Mucosa of gallbladder (tissue), 1 donor: ENCODE measurements at places on chromosomes 6 and 20. TPM values are rescaled to one million over a fixed set of nuclear protein-coding genes. Genes with fewer than 3 reads are reported as not detected.

DNA sequence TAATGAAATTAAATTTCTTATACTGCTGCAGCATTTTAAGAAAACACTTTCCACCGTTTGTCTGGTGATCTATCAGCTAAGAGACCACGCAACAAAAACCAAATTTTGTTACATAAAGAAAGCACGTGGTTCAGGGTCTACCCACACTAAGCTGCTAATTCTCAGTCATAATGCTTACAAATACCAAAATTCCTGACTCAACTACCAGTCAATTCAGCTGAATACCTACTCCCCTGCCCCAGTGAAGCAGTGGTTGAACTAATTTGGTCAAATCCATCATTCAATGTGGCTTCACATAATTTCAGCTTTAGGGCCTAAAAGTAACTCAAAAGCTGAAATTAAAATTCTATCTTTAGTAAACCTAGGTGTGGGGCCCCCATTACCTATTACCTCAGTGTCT is 468.6 kb upstream of the ARID1B start:
- DNase-seq, result no peak

GRCh38 chr6:52389264-52389625 is 27.3 kb downstream of the PAQR8 start:
- DNase-seq, result no peak

DNA sequence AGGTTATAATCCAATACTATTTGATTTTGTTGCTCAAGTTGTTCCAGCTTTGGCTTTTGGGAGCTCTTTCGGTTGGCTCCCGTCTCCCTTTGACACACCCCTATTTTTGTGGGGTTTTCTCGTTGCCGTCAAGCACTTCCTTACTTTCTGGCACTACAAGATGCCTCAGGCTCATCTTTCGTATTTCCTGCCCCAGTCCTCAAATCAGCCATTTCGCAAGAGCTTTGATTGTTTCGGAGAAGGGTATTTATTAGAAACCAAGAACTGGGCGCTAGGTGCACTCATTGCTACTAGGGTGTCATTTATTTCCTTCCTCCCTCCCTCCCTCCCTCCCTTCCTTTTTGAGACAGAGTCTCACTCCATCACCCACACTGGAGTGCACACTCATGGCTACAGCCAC is 13.3 kb upstream of the SOX12 start:
- no peak for DNase-seq

DNA sequence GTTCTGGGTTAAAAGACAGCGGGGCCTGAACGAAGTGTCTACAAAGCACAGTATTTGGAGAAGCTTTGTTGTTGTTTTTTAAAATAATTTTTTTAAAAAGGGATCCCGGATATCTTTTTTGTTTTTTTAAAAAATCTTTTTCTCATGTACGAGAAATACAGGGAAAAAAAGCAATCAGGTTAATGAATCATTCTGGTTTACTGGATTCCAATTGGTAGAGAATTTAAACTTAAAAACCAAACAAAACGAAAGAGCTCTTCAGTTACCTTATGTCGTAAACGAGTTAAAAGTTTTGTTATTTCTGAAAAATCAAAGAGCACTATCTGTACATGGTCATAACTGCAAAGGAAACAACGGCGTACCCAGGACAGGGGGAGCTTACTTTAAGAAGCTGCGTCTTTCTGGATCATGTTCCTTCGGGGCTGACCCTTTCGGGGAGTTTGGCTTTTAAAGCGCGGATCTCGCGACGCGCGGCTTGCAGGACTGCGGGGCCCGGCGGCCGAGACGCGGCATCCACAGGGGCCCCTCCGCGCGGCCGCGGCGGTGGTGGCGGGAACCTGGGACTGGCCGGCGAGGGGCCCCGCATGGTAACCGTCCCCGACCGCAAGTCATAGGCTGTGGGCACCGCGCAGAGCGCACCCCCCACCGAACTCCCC is 927 bp downstream of the IL20RA start:
- DNase-seq, result no peak

GRCh38 chr20:38986663-38987062 is 24.5 kb downstream of the DHX35 start:
- DNase-seq, result no peak

GRCh38 chr6:117373211-117373813 is 52.4 kb downstream of the ROS1 start:
- no peak for DNase-seq

DNA sequence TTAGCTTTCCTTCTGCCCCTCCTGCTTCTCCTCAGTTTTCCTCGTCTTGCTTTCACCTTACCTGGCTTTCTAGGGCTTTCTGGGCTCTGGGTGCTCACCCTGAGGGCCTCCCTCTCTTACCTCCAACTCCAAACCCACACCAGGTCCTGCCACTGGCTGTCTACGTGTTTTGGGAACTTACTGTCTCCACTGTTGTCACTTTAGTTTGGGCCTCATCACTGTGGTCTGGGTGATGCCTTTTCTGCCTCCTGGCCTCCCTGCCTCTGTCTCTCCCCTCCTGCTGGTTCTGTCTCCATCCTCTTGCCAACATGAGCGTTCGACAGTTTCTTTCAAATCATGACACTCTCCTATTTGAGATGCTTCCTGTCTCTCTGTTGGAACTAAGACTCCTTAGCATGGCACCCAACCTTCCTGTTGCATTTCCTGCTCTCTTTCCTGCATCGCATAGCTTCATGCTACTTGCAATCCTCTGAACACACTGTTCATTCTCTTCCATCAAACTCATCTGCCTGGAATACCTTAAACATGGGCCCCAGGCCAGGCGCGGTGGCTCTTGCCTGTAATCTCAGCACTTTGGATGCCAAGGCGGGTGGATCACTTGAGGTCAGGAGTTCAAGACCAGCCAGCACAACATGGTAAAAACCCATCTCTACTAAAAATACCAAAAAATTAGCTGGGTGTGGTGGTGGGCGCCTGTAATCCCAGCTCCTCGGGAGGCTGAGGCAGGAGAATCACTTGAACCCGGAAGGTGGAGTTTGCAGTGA is 5.5 kb downstream of the CD40 start:
- DNase-seq, result no peak

GRCh38 chr6:44696099-44696498 is 308.6 kb downstream of the CDC5L start:
- no peak for DNase-seq

DNA sequence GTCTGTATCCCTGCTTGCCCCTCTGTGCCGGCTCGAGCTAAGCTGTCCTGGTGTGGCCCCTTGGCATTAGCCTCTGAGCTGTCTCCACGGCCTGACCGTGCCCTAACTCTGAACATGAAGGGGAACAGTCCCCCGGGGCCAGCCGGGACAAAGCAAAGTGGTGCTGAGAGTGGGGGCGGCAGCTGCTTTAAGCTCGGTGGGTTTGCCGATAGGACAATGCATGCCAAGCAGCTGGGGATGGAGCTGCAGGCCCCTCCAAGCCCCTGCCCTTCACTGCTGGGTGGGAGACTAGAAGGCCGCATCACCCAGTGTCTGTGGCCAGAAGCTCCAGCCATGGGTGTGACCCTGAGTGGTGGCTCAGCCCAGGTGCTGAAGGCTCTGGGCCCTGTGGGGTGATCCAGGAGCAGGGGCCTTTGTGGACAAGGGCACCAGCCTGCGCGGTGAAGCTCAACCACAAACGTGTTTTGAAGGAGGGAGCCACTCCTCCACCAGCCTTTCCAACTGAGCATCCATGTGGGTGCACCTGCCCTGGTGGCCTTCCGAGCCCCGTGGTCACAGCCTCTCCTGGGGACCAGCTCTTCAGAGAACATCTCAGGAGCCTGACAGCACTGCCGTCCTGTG is 242.5 kb downstream of the ERMARD start:
- no peak for DNase-seq

DNA sequence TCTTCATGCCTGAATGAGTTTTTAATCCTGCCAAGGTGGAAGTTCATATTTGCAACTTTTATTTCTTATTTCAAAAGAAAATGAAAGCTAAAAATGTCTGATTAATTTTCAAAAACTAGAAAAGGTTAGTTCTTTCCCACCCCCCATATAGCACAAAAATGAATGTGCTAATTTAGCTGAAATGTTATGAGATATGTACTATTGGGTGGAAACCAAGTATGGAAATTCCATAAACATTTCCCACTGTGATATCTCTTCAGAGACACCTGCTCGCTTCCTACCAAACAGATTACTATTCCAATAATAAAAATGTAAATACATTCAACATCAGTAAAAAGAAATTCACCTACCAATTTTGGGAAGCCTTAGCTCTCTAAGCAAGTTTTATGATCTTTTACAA is 678.6 kb upstream of the ID4 start:
- DNase-seq, result no peak

DNA sequence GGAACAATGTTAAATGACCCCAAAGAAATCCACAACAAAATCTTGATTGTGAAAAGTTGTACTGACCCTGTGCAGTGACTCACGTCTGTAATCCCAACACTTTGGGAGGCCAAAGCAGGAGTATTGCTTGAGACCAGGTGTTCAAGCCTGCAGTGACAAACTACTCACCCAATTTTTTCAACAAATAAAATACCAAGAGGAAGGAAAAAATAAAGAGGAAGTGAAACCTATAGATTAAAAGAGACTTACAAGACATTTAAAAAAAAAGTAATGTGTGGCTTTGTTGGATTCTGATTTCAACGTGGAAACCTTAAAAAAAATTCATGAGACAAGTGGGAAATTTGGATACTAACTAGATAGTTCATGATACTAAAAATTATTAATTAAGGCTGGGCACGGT is 31.9 kb downstream of the GINS1 start:
- DNase-seq, result no peak

DNA sequence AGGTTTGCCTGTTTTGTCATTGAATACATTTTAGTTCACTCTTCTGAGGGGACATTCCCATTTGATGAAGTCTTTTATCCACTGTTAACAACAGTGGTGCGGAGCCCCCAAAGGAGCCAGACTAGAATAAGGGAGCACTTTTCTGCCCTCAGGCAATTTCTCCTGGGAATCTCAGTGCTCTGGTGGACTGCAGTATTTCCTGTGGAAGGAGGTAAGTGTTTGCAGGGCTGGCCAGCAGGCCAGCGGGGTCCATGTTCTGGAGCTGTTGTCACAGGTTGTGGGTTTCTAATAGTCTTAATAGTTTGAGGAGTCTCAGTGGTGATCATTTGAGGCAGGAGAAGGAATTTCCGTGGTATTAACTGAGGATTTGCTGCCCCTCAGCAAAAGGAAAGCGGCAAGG is 83.5 kb downstream of the ASXL1 start:
- DNase-seq, result no peak

DNA sequence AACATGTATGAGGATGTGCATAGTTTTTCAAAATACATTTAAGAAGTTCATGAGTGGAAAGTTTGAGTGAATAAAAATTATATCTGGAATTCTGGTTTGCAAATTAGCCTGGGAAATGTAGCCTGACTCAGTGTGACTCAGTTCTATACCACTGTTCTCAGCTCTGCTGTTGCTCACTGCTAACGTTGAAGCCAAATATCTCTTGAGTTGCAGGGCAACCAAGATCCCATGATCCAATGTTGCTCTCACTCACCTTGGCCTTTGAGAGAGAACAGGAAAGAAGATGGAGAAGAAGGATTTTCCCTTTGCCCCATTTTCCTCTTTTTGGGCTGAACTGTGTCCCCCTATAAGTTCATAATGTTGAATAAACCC is 28.9 kb downstream of the PSMB9 start:
- no peak for DNase-seq

DNA sequence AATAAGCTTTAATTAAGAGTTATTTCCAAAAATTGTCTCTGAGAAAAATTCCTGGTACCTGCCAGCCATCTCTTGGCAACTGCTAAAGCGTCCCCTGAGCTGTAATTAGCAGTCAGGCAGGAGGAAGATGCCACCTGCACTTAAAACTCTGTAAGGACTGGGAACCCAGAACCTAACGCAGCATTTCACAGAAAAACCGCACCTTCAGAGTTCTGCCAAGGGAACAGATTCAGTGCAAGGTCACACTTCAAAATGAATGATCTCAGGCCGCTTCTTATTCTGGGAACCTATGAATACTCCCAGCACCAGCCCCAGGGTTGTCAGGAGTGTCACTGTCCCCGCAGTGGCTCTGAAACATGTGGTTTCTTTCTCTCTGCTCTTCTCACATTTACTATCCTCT is 36.7 kb downstream of the INSM1 start:
- DNase-seq, result no peak

- DNase-seq, result no peak
Measured at GRCh38 chr20:62587757-62588402, 54.4 kb upstream of the SLCO4A1 start.

- DNase-seq, result no peak
Measured at GRCh38 chr6:13702809-13703302, 8.8 kb downstream of the RANBP9 start.

DNA sequence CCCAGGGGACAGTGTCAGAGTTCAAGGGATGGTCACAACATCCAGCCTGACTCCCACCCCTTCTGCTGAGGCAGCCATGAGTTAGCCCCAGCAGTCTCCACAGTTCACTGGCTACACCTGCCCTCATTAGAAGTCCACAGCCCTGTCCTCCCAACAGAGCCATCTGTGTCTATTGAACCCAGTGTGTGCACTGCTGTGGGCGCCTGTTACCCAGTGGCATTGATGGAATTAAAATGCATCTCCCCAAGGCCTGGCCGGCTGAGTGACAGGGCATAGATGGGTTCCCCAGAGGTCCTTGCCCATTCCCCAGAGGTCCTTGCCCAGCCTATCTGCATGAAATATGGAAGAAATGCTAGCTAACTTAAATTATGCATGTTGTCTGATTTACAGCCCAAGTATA is 73.3 kb downstream of the PCSK2 start:
- DNase-seq, result no peak

GRCh38 chr6:7332090-7332745 is 19.2 kb upstream of the SSR1 start:
- DNase-seq, result no peak

DNA sequence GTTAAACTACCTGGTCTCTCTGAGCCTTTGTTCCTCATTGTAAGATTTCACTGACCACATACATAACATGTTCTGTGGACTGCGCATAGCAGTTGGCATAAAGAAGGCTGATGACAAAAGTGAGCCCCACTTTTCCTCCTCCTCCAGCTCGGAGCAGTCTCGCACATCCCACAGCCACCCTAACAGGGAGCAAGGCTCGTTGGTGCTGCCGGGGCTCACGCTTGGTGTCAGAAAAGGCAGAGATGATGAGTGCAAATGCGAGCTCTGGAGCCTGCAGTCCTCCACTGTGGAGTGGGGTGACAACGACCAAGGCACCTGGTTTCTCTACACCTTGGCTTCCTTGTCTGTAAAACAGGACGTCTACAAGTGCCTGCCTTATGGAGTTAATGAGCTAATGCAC is 9.7 kb downstream of the TGM3 start:
- no peak for DNase-seq

GRCh38 chr6:160063771-160064413 is 57.7 kb upstream of the SLC22A1 start:
- DNase-seq, result no peak

GRCh38 chr6:143160439-143161220 is 99.9 kb downstream of the AIG1 start:
- no peak for DNase-seq

The OLIG3 gene
- total RNA-seq, result not detected

The KCNK15 gene
- total RNA-seq, result 14.2 TPM

The SMLR1 gene
- total RNA-seq, result 2.8 TPM

The EYA2 gene
- total RNA-seq, result 2.1 TPM

The GABRR1 gene
- not detected for total RNA-seq

The OR12D1 gene
- total RNA-seq, result not detected

The CABLES2 gene
- total RNA-seq, result 5.2 TPM

The KCNB1 gene
- total RNA-seq, result 7.1 TPM
